ENCODE measurements at places on chromosomes 2 and 18.
A peak's percentile ranks its signal among the peaks of the same experiment; 100 is the strongest.

- DNase-seq = no peak
Observed at GRCh38 chr18:36419900-36420531, 122.5 kb downstream of the FHOD3 start.

- no peak for DNase-seq
Observed at GRCh38 chr2:71951083-71951468, 196.6 kb downstream of the CYP26B1 start.

GRCh38 chr2:9717886-9718451 is 87.2 kb upstream of the YWHAQ start:
- DNase-seq = no peak

DNA sequence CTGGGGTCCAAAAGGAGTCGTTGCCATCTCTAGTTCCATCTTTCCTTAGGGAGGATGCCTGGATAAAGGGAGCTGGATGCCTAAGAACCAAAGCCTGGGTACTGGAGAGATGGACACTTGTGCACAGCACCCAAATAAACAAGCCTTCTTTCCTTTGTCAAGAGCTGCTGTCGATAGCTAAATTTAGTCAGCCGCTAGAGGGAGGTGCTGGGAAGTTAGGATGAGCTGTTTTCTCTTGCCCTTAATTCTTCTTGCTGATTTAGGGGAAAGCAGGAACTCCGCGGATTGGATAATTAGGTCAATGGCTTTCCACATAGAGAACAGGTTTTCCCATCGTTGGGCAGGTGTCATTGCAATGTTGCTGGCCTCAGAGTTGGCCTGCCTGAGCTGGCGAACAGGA is 30.9 kb upstream of the SERPINB12 start:
- peak; percentile 1 for DNase-seq

DNA sequence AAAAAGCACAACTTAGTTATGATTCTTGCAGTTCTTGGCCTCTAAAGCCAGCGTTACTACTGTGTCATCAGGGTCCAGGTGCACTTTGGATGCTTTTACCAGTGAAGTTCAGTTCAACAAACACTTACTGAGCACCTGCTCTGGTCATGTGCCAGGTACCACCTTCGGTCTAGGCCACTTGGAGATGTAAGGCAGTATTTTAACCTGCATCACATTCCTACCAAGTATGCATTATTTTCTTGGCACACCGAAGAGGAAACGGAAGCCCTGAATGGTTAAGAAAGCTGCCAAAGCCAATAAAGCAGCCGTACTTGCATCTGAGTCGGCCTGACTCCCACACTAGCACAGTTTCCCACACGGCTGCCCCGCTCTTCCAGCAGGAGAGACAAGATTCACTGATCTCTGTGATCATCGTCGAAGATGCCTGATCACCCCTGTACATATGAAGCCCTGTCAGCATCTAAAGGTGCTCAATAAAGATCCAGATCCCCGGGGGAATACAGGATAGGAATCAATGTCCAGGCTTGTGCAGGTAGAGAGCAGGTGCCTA is 427.1 kb downstream of the EIPR1 start:
- no peak for DNase-seq

- DNase-seq = no peak
Observed at GRCh38 chr2:240217431-240218301, 77.2 kb upstream of the OTOS start.

DNA sequence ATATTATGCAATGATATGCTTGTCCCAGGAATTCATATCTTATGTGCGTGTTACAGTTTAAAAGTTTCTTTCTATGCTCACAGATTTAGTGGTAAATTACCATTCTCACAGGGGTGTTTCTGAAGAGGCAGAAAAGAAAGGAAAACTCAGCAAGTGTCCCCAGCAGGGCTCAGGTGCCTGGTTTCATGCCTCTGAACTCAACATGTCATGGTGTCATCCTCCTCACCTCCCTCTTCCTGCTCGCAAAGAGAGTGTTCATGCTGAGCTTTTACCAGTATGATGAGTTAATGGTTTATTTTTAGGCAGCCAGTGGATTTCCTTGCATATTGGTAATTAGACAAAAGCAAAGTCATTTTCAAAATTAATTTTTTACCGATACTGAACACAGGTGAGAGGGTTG is 492.9 kb upstream of the ZEB2 start:
- DNase-seq = no peak

Measured in C1 segment of cervical spinal cord (tissue), 14 donors.